ENCODE measurements at places on chromosomes 16 and 17.

DNA sequence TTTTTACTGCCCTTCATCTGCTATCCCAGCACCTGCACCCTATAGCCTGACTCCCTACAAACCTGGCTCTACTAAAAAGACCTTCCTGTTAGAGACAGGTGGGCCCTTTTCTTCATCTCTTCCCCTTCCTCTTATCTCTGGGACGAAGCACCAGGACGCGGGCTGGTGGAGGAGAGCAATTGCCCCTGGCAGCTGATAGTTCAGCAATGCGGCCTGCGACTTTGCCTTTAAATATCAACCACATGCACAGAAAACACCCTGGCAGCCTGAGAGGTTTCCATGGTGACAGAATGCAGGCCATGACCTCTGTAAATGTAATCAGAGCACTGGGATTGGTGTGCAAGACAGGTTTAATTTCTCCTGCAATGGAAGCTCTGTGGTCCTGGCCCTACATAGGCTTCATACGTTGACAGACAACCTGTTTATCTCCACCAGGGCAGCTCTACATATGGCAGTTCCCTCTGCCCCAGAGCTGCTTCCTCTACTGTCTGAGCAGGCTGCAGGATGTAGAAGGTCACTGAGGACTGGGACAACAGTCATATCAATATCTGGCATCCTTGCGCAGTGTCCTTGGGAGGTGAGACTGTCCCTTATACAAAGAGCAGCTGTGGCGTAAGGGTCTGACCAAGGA is 10.0 kb upstream of the SKAP1 start:
- DNase-seq, result no peak

- DNase-seq, result no peak
Measured at GRCh38 chr16:78220571-78220970, 121.1 kb downstream of the WWOX start.

DNA sequence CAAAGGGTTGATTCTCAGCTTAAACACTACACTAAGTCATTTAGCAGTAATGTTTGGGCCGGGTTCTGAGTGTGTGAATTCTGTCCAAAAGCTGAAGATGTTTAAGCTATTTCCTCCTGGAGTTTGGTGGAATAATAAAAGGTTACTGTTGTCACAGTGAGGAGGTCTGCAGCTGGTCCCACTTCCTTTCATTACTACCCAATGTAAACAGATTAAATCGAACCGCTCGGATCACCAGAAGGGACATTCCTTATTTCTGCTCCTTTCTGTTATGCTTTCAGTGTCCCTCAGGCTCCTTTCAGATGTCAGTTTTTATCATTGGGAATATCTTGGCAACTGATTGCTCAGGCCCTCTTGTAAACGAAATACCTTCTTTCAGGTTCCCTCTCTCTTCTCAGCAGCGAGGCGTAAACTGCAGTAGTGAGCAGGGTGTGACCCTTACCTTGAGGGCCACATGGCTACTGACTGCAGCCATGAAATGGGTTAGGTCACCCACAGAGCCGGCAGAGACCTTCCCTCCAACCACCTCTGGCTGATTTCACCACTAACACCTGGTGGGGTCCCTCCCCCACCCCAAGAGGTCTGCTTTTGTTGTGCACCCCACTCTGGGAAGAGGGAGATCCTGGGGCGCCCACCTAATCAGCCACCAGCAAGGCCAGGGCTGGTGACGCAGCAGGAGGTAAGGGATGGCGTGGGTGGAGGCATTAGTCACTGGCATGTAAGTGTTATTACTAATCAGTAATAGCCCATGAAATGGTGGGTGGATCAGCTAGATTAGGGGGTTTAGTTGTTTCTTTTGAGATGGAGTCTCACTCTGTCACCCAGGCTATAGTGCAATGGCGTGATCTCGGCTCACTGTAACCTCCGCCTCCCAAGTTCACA is 117.6 kb downstream of the VPS53 start:
- no peak for DNase-seq

GRCh38 chr16:57688487-57688986 is 6.1 kb upstream of the DRC7 start:
- DNase-seq, result no peak

DNA sequence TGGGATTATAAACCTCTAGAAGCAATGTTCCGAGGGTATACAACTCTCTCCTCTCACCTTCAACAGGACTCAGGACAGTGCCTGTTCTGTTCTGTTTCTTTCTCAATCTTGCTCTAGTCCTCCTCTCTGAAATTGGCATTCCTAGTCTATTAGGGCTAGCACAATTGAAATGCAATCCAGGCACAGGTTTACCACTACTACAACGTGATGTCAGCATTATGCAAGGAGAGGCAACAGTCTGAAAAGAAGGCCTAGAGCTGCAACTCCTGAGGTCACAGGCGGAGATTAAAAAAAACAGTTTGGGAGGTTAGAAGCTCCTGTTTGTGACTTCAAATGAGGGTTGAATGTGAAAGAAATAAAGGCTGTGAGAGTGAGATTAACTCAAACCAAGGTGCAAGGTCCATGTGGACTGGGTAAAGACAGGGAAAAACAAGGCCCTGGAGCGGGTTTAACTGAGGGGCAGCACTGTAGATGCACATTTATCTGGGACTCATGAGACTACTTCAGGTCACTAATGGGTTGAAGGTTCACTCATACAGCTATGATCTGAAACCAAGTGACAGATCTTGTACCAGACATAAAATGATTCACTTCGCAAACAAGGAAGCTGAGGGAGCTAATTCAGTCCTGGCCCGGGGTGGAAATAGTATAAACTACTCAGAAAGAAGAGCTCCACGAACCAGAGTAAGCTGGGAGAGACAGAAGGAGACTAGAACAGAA is 16.8 kb downstream of the AMFR start:
- no peak for DNase-seq

GRCh38 chr17:3943240-3943891 is 20.9 kb downstream of the ATP2A3 start:
- no peak for DNase-seq

- DNase-seq, result no peak
Measured at GRCh38 chr17:67765623-67766022, 47.9 kb downstream of the NOL11 start.

- DNase-seq, result no peak
Measured at GRCh38 chr16:5463820-5464219, 366.2 kb upstream of the EEF2KMT start.

DNA sequence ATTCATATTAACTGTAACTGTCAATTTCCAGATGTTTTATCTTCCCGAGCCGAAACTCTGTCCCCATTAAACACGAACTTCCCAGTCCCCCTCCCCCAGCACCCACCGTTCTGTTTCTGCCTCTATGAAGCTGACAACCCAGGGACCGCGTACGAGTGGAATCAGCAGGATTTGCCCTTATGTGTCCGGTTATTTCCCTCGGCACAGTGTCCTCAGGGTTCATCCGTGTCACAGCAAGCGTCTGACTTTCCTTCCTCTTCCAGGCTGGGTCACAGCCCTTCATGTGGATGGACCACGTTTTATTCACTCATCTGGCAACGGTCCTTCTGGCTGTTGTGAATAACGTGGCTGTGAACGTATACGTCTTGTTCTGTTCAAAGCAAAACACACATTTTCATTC is 31.3 kb downstream of the METRNL start:
- DNase-seq, result no peak

DNA sequence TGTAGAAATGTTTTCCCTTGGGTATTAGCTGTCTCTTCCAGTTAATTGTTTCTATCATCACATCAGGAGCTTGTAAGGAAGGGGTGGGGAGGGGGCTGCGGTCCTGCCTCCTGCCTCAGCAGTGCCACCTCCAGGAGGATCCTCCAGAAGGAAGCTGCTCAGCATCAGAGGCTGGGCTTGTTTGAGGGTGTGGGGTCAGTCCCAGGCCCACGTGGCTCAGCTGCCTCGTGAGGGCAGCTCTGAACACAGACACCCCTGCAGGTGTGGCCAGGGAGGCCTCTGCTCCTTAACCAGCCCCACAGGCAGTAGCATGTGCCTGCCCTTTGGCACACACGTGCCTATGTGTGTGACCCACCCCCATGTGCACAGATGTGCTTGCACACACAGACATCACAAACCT is 46.3 kb downstream of the MRM1 start:
- no peak for DNase-seq

GRCh38 chr16:64969221-64969620 is 152.6 kb downstream of the CDH11 start:
- DNase-seq, result no peak

- no peak for DNase-seq
Measured at GRCh38 chr17:31660684-31661083, 198.4 kb downstream of the COPRS start.

- DNase-seq, result no peak
Measured at GRCh38 chr16:85498607-85499006, 114.5 kb upstream of the GSE1 start.

- DNase-seq, result no peak
Measured at GRCh38 chr17:43767713-43768059, 9.1 kb upstream of the SOST start.

- peak; percentile 60 for DNase-seq
Measured at GRCh38 chr17:57898487-57899311, 48.9 kb upstream of the MRPS23 start.

- no peak for DNase-seq
Measured at GRCh38 chr17:51188271-51188833, 22.1 kb downstream of the NME2 start.

GRCh38 chr17:64080174-64080618 is 49.7 kb downstream of the ERN1 start:
- DNase-seq, result no peak

GRCh38 chr17:66275651-66276050 is 26.8 kb upstream of the PRKCA start:
- no peak for DNase-seq

GRCh38 chr17:49519781-49520180 is 24.7 kb downstream of the NGFR start:
- DNase-seq, result no peak

GRCh38 chr16:1825864-1826690 is 548 bp downstream of the HAGH start:
- no peak for DNase-seq

DNA sequence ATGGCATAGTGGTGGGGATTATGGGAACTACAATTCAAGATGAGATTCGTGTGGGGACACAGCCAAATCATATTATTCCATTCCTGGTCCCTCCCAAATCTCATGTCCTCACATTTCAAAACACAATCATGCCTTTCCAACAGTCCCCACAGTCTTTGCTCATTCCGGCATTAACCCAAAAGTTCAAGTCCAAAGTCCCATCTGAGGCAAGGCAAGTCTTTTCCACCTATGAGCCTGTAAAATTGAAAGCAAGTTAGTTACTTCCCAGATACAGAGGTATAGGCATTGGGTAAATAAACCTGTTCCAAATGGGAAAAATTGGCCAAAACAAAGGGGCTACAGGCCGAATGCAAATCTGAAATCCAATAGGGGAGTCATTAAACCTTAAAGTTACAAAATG is 1063.2 kb downstream of the CDH11 start:
- no peak for DNase-seq

- no peak for DNase-seq
Measured at GRCh38 chr16:6803176-6803575, 529.5 kb upstream of the RBFOX1 start.

GRCh38 chr17:5651348-5651747 is 67.0 kb upstream of the NLRP1 start:
- no peak for DNase-seq

- DNase-seq, result no peak
Measured at GRCh38 chr16:9708972-9709620, 473.1 kb downstream of the GRIN2A start.

DNA sequence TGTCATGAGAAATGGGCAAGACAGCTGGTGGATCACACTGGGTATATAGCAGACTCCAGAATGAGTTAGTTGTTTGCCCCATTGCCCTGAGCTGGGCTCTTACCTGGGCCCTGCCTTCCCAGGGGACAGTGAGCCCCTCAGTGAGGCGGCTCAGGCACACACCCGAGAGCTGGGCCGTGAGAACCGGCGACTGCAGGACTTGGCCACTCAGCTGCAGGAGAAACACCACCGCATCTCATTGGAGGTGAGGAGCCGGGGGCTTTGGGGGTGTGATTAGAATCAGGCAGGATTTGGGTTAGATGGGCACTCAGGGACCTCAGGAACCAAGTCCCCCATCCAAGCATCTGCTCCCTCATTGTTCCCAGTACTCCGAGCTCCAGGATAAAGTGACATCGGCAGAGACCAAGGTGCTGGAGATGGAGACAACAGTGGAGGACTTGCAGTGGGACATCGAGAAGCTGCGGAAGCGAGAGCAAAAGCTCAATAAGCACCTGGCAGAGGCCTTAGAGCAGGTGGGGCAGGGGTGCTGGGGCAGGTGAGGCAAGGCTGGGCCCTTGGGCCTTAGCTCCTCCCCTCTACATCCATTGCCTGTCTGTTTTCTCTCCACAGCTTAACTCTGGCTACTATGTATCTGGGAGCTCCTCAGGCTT is 2.8 kb downstream of the RNF40 start:
- no peak for DNase-seq

DNA sequence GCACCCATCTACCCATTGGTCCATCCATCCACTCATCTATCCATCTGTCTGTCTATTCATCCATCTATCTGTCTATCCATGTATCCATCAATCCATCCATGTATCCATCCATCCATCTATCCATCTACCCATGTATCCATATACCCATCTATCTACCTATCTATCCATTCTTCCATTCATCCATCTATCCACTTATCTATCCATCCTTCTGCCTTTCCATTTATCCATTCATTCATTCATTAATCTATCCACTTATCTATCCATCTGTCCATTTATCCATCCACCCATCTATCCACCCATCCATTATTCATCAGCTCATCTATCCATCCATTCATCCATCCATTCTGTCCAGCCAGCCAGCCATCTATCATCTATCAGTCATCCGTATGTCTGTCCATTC is 21.5 kb downstream of the TRIM25 start:
- DNase-seq, result no peak
